Osteocyte (in vitro differentiated cells): ENCODE measurements at places on chromosomes 4 and X.

DNA sequence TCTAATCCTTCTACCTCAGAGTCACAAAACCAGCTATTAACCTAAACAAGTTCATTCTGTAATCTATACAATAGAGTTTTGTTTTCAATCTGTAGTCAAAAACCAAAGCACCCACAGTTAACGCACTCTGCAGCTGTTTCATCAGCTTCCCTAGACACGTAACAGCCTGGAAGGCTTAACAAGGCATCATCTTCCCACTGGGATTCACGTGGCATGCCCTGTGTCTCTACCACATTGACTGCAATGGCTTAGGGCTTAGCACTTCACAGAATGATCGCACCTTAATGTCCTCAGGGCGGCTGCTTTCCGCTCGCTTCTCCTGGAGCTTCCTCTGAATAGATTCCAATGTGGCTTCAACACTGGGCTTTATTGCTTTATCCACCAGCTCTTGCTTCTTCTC, 49.7 kb upstream of the NAP1L5 start:
- DNase-seq: no peak

DNA sequence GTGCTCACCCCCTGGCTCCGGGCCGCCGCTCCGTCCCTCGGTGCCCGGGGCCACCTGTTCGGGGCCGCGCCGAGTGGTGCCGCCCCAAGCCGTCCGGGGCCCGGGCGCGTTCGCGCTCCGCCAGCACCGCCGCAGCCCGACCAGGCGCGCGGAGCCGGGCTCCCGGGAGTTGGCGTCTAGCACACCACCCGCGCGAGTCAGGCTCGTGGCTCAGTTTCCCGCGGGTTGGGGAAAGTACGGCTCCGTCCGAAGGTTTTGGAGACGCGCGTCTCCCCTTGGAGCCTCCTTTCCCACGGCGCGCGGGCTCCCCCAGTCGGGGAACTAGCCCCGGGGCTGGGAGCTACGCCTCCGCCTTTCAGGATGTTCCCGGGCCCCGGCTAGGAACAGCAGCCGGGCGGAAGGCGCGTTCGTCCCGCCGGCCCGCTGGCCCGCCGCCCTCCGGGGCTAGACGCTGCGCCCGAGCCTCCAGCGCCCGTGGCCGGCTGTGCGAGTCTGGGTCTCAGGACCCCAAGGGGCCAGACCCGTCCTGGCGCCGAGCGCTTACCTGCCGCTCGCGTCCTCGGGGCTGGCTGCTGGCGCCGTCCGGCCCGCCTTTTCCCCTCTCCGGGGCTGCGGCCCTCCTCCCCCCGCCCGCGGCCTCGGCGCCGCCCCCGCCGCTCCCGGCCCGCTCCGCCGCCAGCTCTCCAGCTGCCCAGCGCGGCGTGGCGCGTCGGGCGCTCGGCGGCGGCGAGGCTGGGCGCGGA, at the start of gene ADGRG2:
TSS of gene ADGRG2 (minus strand) at position 571 of the 743 bp plus-strand sequence. CDS start 53,634 bp downstream, outside the sequence.
- peak; percentile 85 for DNase-seq

DNA sequence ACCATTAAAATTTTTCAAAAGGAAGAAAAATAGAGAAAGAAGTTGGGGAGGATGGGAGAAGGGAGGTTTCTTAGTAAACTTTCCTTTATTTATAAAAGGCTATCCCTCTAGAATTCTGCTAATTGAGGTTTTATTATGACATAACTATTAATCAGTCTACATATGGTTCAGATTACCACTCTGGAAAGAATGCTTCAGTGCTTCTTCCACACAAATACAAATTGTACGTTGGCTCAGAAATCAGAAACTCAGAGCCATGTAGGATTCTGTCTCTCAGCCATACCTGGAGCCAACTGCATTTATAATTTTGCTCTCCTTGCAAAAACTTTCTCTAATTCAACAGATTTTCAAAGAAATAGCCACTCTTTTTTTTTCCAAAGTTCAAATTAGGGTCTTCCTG, 37.1 kb downstream of the SRPX start:
- DNase-seq: no peak

- DNase-seq: no peak
Observed at GRCh38 chr4:40750461-40751258, 905 bp downstream of the NSUN7 start.

DNA sequence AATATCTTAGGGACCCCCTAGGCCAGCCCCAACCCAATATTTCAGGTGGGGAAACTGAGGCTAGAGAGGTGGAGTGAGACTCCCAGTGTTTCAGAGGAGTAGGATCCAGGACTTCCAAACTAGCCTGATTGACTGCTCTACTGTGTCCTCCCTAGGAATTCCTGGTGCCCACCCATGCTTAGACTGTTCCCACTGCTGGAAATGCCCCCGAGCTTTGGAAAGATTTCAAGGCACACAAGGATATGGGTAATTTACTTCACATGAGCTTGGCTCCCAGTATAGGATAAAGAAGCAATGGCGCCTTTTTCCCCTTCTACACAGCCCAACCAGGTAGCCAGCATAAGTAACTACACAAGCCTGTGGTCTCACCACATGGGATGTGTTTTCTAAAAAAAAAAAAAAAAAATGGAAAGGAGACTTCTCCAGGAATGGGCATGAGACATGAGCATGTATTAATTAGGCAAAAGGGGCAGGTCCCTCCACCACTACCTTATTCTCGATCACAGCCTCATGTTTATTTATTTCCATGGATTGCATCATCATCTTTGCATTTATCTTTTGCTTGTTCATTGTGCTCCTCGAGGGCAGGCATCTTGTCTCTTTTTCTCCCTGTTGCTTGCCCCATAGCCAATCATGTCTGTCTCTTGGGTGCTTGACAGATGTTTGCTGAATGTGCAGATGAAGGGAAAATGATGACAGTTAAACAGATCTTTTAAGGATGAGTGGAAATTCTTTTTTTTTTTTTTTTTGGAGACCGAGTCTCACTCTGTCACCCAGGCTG, 66.7 kb downstream of the DRD5 start:
- DNase-seq: no peak

DNA sequence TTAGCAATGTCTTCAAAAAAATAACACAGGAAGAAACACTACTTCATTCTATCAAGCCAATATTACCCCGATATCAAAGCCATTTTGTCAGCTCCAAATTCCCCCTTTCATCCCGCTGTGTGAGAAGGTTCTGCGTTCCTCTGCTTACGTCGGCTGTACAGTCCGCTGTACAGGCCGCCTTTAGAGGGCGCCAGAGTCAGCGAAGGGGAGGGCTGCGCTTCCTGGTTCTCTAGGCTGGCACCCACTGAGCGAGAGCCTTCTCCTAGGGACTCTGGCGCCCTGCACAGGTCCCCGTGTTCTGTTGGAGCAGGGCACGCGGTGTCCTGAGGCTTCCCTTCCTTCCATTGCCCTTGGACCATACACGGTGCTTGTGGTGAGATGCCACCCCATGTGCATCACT, 25.3 kb upstream of the CT45A1 start:
- no peak for DNase-seq

DNA sequence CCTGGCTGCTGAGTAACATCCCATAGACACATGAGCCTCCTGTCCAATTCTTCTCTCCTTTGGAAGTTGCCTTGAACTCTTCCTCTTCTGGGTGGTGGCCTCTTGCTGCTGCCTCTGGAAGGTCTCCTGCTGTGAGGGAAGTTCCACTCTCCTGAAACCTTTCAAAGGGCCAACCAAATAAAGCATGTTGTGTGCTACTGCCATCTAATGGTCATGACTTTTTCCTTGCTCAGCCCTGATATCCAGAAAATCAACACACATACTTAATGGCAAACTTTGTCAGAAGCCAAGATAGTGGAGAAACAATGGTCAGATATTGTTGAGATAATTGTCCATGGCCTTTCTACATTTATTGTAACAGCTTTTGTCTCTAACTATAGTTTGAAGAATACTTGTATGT, 19.1 kb upstream of the ZXDA start:
- no peak for DNase-seq

GRCh38 chr4:82352118-82352824, 21.5 kb downstream of the HNRNPD start:
- DNase-seq: no peak

- DNase-seq: no peak
Observed at GRCh38 chr4:140131675-140132229, 22.2 kb downstream of the MAML3 start.

GRCh38 chrX:19629541-19629940, 114.2 kb upstream of the MAP3K15 start:
- DNase-seq: no peak

GRCh38 chrX:71912156-71912555, 1.5 kb downstream of the NHSL2 start:
- no peak for DNase-seq

DNA sequence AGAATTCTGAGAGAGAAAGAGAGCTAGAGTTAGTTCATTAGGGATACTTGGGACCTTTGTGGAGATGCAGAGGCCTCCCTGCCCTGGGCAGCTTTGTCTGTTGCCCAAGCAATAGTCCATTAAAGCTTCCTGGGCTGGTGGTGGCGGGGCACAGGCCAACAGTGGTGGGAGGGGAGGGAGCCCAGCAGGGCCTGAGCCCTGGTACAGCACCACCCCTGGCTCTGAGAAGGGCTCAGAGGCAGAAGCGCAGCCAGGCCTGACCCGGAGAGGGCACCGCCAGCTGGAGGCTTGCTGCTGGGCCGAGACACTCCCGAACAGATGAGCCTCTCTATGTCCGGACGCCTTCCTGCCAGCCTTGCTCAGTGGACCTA, 65.3 kb downstream of the EFNB1 start:
- no peak for DNase-seq

- no peak for DNase-seq
Observed at GRCh38 chr4:133588306-133588705, 439.2 kb downstream of the PCDH10 start.

DNA sequence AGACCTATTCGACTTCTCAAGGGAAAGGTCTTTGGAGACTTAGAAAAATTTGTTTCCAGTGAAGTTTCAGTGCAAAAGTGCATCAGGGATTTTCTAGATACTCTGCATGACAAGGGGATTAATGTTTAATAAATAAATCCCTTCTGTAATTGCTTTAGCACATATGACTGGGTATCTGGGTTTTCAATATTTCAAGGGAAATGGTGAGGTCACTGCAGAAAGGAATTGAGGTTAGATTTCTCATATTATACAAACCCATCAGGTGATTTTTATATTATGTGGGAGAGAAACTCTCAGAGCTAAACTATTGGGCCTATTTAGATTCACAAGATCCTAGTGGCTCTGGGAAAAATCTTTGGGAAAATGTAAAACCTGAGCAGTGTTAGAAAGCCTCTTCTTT, 48.3 kb upstream of the SLC4A4 start:
- no peak for DNase-seq

DNA sequence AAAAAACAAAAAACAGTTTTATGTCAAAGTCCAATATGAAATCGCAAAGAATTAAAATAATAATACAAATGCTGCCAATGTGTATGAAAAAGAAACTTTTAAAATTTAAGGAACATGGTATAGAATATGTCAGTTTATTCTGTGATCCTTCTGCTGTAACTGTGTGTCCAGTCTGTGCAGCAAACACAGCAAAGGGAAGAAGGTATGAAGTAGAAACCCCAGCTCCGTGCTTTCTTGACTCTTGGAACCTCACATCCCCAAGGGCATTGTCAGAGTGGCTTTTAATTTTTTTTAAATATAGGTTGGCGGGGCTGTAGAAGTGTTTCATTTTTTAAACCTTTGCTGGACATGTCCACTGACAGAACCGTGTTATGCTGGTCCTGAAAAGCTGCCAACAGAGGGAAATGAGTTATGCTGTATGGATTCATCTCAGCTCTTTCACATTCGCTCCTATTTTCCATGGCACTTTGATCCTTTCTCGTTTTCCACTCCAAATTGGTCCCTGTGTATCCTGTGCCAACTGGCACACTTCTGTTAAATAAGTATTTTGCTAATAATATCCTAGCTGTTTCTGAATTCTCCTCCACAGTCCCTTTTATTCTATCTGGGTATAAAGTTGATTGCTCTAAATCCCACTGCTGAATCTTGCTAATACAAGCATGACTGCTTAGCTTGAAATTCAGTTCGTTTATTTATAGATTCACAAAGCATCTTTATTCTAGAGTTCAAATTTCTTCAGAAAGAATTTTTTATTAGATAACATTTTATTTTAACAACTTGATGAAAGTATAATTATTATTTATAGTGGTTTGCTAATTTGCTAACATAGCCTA, 127.0 kb upstream of the DDIT4L start:
- DNase-seq: no peak

- DNase-seq: no peak
Observed at GRCh38 chrX:148854306-148854705, 353.9 kb downstream of the AFF2 start.

DNA sequence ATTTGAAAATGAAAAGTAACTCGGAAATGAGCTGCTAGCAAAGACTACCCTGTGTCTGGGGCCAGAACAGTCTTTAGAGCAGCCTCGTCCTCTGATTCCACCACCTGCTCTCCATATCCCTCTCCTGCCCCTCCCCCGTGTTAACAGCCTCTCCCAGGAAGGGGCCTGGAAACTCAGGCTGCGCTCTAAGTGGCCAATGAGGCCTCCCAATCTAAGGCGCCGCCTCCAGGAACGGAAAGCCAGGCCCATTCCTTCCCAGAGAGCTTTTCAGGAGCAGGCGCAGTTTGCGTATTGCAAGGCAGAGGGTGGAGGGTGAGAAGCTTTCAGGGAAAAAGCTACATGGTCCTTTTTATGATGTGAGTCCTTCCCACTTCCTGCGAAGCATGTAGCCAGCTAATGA, 31.2 kb downstream of the RS1 start:
- DNase-seq: no peak

DNA sequence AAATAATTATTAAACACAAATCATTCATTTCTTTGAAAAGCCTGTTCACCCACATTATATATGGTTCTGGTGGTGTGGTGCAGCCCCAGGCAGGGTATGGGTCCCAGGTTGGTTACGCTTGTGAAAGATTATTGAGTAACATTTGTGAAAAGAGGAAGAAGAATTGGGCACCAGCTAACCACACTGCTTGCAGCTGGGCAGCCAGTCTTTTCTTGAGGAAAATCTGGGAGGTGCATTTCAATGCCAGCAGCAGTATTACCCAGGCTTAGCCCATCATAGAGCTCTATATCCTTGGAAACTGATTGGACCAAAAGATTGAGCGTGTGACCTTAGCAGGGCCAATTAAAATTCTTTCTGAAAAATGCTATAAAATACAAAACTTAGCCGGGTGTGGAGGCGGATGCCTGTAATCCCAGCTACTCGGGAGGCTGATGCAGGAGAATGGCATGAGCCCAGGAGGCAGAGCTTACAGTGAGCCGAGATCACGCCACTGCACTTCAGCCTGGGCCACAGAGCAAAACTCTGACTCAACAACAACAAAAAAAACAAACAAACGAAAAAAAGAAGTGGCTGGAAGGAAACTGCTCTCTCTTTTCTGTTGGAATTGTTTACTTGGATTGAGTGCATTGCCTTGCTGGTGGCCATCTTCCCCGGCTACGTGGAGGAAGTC, 9.7 kb upstream of the PLAC8 start:
- no peak for DNase-seq

DNA sequence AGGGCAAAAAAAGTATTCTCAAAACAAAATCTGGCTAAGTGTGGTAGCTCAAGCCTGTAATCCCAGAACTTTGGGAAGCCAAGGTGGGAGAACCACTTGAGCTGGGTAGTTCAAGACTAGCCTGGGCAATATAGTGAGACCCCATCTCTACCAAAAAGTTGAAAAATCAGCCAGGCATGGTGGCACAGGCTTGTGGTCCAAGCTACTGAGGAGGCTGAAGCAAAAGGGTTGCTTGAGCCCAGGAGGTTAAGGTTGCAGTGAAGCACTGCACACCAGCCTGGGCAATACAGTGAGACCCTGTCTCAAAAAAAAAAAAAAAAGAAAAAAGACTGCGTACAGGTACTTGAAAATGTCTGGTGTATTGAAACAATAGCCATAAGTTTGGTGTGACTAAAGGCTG, 1.7 kb upstream of the SDAD1 start:
- DNase-seq: no peak

- DNase-seq: no peak
Observed at GRCh38 chr4:115213716-115214115, 100.3 kb upstream of the NDST4 start.

GRCh38 chr4:165440415-165441158, 61.8 kb downstream of the CPE start:
- DNase-seq: no peak
